ENCODE measurements at places on chromosomes 2 and 18.

GRCh38 chr2:28325173-28325566 lies 67.5 kb upstream of the FOSL2 start:
- no peak for DNase-seq

DNA sequence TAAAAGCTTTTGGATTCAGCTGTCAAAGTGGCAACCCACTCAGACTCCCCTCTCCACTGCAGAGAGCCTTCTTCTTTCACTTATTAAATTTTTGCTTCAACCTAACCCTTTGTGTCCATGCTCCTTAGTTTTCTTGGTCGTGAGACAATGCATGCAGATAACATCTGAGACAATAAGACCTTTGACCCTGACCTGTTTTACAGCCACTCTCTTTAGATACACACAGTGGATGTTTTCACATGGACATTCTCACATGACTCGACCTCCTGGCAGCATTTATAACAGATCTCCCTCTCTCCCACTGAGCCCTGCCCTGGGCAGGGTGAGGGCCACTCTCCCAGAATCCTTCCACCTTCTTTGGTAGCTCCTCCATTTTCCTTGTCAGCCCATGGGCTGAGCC lies 30.4 kb upstream of the IL36G start:
- no peak for DNase-seq

GRCh38 chr18:69622184-69622583 lies 221.5 kb downstream of the DOK6 start:
- no peak for DNase-seq

DNA sequence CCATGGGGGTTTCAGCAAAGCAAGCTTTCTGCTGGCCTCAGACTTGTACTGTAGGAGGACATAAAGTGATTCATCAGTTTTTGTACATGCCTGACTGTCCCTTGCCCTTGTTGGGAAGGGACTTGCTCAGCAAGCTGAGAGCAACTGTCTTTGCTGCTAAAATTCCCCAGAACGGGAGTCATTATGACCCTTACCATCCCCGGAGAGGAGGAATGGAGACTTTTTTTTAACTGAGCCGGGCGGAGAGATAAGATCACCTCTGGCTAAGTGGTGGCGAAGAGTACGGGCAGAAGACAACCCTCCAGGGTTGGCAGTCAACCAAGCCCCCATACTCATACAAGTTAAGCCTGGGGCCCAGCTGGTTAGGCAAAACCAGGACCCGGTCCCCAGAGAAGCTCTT lies 20.4 kb upstream of the NAGK start:
- no peak for DNase-seq

GRCh38 chr18:49917742-49918141 lies 104.4 kb upstream of the ACAA2 start:
- DNase-seq, result no peak

DNA sequence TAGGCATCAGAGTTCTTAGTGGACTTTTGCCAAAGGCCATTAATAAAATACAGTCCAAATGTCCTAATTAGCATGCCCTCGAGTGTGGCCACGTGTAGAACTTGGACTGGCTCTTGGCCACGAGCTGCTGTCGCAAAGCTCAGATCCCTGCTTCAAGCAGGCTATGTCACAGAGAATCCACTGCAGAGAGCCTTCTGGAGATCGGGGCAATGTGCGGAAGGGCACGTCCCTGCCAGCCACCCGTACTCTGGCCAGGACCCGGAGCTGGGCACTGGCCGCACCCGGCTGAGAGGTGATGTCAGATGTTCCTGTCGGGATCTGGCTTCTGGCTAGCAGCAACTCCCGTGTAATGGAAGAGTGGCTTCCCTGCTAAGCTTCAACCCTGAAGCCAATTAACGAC lies 432.7 kb upstream of the ID2 start:
- no peak for DNase-seq

GRCh38 chr2:18787726-18788125 lies 198.4 kb upstream of the NT5C1B start:
- no peak for DNase-seq

DNA sequence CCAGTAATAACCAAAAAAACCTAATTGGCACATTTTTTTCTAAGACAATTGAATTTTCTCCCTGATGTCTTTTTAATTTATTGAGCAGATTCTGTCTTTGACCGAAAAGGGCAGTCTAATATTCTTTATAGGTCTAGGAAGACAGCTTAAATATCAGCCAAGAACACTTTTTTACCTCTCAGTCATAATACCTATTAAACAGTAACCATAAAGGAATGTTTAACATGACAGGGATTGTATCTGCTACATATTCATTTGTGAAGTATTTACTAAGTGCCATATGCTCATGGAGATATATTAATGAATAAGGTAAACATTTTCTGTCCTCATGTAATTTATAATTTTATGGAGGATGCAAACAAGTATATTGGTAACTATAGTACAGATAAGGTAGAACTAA lies 3.1 kb upstream of the HTR2B start:
- no peak for DNase-seq

GRCh38 chr2:236968101-236968879 lies 117.4 kb upstream of the COPS8 start:
- no peak for DNase-seq

DNA sequence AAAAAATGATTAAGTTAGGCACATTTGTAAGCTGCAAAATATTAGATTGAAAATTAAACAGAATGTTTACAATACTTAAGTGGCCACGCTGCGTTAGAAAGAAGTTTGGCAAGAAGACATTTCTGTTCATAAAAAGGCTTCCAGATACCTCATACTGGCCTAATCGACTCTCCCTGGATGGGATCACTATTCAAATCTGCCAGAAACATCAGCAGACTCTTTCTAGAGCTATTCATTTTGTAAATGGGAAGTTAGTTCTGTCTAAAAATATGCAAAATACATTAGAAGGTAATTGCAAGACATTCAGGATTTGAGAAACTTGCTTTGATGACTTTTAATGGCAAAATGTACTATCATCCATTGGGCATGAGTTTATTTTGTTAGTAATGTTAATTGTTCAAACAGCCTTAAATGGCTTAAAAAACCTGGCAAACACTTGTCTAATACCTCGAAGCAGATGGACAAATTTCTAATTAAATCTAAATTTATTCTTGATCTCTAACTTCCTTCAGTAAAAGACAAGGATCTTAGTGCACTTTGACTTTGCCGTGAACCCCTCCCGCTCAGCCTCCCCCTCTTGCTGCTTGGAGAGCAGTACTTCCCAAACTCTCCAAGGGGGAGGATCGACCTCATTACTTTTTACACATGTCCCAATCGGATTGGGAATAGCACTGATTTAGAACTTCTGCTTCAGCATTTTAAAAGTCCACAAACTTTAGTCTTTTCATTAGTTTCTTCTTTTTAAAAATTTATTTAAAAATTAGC lies 103.5 kb downstream of the SMIM21 start:
- no peak for DNase-seq

- DNase-seq, result peak; percentile 39
Observed at GRCh38 chr2:25822190-25823117, 55.8 kb downstream of the ASXL2 start.

DNA sequence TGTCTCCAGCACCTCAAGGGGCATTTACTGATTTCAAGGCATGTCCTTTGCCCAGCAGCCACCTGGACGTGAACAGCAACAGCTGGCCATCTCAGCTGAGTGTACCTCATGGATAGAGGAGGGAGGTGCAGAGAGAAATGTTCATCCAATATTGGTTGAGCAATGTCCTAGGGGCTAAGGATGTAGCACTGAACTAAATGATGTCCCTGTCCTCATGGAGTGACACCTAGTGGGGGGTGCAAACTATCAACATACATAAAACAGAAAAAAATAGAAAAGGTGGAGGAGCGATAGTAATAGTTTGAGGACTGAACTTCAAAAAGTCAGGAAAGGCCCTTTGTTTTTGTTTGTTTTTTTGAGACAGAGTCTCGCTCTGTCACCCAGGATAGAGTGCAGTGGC lies 4.8 kb upstream of the UGGT1 start:
- no peak for DNase-seq

DNA sequence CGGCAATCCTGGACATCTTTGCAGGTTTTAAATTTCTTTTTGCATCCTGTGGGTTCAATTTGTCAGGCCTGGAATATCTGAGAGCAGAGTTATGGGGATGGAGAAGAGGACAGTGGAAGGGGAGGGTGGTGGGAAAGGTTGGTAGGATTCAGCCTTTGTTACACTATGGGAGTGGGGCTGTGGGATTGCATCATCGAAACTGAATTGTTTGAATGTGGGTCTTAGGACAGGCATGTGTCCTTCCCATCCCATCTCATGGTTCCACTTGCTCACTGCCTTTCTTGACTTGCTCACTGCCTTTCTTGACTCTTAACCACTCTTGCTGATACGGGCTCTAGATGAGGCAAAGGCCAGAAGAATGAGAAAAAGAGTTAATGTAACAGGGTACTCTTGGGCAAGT lies 12.9 kb downstream of the IGFBP2 start:
- DNase-seq, result no peak

DNA sequence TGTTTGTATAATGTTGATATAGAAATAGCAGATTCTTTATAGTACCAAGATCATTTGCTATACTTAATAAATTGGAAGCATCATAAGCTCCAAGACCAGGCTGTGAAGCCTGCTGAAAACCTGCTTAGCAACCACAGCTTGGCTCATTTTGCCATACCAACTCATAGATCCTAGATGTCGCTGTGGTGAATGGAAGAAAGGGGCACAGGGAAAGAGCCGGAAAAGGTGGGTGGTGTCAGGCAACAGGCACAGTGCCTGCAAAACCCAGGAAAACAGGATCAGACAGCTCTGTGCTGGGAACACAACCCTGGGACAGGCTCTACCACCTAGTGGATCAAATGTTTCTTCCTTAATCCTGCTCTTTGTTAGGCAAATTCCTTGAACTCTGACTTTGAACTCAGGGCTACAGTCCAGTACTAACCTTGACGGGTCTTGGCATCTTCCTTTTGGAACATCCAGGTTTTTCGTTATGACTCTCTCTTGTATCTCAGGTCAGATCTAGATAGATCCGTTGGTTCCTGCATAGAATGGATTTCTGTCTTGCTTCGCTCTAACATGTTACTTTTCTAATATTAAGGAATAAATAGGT lies 31.6 kb downstream of the TWSG1 start:
- DNase-seq, result no peak

DNA sequence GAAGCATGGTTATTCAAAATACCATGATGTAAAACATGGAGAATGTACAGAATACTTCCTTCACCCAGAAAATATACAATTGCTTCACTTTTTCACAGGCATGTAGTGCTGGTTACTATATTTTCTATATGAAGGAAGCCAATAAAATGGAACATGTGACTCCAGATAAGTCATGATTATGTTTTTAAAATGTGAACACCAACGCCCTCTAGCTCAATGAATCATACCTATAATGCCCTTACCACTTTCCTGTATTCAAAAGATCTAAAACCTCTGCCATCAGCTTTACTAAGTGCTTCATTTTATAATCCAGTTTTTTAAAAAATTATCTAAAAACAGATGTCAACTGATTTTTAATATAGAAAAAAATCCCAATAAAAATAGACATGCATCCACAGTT lies 59.9 kb downstream of the SMAD2 start:
- no peak for DNase-seq

DNA sequence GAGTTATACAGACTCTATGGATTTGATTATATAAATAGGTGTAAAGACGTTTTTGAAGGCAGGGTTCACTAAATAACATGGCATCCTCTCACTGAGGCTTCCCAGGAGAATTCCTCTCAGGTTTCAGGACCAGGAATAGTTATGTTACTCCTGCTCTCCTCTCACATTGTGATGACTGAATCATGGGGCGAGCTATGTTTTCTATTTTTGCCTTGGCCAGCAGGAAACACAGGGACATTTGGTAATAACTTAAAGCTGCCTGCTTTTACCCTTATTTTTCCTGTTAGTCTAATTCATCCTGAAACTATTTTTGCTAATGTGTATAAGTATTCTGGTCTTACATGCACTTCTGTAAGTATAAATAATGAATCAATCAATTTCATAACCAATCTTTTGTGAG lies 115.3 kb upstream of the ITGB6 start:
- DNase-seq, result no peak

GRCh38 chr18:56146565-56146964 lies 491.8 kb downstream of the TXNL1 start:
- DNase-seq, result peak; percentile 59

DNA sequence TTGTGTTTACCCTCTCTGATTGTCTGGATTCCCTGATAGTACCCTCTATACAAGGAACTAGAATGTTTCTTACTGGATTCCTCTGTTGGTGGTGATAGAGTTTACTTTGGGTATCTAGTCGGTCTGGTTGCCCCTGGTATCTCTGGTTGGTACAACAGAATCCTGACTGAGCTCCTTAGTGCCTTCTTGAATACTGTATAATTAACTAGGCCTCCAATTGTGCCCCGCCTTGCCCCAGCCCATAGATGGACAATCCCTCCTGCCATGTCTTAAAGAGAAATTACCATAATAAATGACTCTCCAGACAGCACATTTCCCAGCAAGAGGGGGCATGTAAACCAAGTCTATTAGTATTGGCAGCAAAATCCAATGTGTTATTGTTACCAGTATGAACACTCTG lies 2.3 kb downstream of the SCN1A start:
- no peak for DNase-seq

DNA sequence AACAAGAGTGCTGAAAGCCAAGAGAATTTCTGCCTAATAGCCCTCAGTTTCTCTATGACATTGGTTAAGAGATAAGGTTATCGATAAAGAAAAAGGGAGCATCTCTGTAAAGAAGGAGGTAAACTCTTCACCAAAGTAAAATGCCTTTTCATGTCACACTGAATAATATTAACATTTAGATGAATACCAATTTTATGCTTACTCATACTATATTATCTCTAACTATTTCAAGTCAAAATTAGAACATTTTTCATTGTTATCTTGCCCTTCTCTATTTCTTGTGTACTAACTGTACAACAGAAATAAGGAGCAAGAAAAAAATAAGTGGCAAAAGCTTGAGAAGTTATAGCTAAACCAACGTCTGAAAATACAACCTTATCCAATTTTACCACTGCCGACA lies 127.5 kb downstream of the EXOC6B start:
- DNase-seq, result no peak

DNA sequence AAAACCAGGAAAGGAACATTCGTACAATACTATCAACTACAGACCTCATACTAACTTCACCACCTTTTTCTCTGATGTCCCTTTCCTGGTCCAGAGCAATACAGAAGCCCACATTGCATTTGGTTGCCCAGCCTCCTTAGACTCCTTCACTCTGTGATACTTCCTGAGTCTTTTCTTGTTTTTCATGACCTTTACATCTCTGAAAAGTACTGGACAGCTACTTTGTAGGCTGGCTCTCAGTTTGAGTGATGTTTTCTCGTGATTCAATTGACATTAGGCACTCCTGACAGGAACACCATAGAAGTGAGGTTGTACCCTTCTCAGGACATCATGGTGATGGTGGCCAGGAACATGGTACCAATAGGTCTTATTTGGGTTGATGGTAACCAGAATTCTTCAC lies 185.9 kb upstream of the SLC39A10 start:
- DNase-seq, result no peak

DNA sequence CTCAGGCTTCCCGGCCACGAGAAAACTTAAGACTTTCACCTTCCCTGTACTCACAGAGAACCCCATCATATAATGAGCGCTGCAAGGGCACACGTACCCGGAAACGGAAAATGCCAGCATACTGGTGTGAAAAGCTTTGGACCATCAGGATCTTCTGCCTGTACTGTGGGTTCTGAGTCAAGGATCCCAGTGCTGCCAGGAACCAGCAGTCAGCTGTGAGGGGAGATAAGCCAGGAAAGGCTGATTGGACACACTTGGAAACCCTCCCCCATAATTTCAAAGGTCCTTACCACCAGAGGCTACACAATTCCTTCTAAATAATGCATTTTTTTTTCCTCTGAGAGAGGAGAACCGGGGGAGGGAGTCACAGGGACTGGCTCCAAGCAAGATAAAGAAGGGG lies 31.4 kb downstream of the CAPN13 start:
- no peak for DNase-seq

GRCh38 chr2:64789466-64790320 lies 136.0 kb upstream of the SERTAD2 start:
- no peak for DNase-seq

- no peak for DNase-seq
Observed at GRCh38 chr2:226137201-226137811, 662.3 kb downstream of the IRS1 start.
